ENCODE measurements at places on chromosomes 5 and 9.

DNA sequence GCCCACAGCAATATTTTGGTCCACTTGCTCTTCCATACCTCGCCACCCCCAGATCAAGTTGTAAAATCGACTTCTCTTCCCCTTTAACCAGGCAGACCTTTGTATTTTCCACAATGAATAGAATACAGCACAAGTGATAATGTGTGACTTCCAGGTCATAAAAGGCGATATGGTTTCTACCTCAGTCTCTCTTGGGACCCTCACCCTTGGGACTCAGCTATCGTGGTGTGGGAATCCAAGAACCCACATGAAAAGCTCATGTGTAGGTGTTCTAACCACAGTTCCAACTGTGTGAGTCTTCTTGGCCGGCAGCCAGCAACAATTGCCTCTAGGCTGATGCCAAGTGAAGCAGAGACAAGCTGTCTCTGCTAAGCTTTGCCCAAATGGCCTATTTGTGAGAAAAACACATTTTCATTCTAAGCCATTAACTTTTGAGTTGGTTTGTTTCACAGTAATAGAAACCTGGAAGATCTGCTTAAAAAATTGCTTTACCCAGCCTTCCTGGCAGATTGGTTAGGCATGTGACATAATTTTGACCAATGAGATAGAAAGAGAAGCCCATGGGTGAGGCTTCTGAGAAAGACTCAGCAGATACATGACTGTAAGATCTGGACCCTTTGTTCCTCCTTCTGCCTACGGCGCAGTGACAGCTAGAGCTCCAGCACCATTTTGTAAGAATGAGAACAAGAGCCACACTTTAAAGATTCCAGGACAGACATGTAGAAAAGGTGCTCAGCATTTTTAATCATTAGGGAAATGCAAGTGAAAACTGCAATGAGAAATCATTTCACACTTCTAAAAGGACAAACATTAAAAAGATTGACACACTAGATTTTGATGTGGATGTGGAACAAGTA, 18.3 kb upstream of the MLLT3 start:
- peak; percentile 65 for DNase-seq

DNA sequence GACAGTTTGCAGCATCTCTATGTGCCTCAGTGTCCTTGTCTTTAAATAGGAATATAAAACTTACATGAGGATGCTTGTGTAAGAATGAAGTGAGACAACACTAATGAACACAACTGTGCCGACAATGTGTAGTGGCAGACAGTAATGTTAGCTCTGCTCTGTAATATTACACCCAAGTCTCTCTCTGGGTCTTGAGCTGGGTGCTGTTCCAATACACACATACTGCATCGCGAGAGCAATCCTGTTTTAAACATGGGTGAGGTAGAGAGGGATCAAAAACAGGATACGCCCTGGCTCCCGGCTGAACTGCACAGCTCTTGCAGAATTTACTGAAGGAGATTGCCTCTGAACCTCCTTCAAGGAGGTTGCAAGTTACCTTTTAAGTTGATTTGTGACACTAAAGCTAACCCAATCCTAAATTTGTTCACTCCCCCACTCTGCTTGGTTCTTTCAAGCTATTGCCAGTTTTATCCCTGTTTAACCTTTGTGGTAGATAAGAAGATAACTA, 155.2 kb upstream of the ISL1 start:
- DNase-seq: no peak

DNA sequence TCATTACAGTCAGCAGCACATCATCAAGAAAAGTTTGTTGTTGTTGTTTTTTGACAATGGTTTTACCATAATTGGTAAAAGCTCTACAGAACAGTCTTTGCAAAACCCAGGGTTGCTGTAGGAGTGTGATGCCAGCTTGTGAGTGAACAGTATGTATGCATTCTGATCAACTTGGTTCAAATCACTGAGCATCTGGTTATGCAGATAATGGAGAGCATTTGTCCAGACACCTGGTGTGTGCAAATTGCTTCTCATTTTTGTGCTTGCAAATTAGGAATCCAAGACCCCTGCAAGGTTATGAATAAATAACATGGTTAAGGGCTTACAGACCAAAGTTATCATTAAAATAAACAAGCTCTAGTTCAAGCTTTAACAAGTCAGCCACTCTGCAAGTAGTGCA, 448.7 kb upstream of the ACTBL2 start:
- no peak for DNase-seq

DNA sequence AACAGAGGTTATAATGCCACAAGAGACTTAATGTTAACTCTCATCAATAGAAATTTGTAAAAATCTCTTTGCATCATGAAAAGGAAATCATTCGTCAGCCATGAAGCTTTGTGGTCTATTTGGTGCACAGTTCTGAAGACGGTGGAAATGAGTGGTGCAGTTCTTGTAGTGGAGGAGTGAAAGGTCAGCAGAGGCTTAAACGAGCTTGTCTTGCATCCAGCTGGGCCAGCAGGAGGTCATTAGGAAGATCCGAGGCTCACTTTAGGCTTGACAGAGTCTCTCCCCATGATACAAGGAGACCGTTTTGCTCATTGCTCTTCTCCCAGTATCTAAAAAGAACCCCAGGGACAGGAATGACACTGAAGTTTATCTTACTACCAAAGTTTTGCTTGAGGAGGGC, 440.8 kb downstream of the BNC2 start:
- no peak for DNase-seq

DNA sequence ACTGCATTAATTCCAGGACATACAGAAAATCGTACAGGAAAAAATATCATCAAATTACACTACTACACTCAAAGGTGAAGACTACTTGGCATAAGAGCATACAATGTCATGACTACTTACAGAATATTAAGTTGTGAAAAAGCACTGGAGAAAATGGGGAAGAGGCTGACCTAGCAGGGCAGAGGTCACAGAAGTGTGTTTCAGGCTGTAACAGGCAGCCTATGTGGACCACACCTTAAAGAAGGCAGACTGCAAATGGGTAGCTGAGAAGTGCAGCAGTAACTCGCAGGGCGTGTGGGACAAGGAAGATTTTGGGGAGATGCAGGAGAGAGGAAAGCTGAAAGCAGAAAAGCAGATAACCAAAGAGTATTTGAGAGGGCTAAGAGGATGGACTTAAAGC, 167.0 kb upstream of the PIK3R1 start:
- DNase-seq: no peak

- no peak for DNase-seq
Observed at GRCh38 chr9:119781886-119782285, 412.7 kb upstream of the BRINP1 start.

Data from stimulated activated CD4-positive, alpha-beta T cell treated with anti-CD3 and anti-CD28 coated beads, Interleukin-1b, Interleukin-23, amount 100 ng/mL, for 4 hours (primary cell).